MCF 10A (cell line): ENCODE measurements at places on chromosomes 2 and 18. TPM values are rescaled to one million over a fixed set of nuclear protein-coding genes. Genes with fewer than 3 reads are reported as not detected.

Gene CFAP221
- not detected in 2 replicates for total RNA-seq

Gene DPYSL5
- not detected in 2 replicates for total RNA-seq

Gene MBP
- total RNA-seq: 31.6 and 31.7 TPM in 2 replicates

Gene KLF7
- total RNA-seq: 40.1 and 51.8 TPM in 2 replicates

Gene CIDEA
- not detected in 2 replicates for total RNA-seq

Gene SIGLEC15
- total RNA-seq: not detected in 2 replicates

Gene TXNDC2
- total RNA-seq: not detected in 2 replicates

Gene CLEC4F
- total RNA-seq: not detected in 2 replicates

Gene RGPD3
- 0.20 TPM in 1 of 2 replicates, not detected in the other for total RNA-seq

Gene MAP3K19
- total RNA-seq: not detected in 2 replicates

- no peak for DNase-seq
These were observed 113.9 kb downstream of the CCDC85A start for GRCh38 chr2:56297671-56298070.

GRCh38 chr2:198874472-198874858, 583.3 kb downstream of the SATB2 start:
- DNase-seq: no peak

DNA sequence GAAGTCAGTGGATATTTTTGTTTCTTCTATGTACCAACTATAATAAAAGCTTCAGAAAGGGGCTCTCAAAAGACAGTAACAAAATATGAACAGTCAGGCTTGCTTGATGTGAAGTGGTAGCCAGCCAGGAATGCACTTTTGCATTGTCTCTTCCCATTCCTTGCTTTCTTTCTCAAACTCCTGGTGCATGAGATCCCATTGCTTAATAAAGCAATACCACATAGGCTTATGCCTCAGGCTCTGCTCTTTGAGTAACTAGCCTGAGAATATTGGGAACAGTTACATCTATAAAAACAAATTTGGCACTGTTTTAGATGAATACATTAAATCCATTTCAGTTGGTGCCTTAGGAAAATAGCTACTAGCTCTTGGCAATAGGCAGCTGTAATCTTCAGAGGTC, 62.6 kb upstream of the ST6GAL2 start:
- no peak for DNase-seq

DNA sequence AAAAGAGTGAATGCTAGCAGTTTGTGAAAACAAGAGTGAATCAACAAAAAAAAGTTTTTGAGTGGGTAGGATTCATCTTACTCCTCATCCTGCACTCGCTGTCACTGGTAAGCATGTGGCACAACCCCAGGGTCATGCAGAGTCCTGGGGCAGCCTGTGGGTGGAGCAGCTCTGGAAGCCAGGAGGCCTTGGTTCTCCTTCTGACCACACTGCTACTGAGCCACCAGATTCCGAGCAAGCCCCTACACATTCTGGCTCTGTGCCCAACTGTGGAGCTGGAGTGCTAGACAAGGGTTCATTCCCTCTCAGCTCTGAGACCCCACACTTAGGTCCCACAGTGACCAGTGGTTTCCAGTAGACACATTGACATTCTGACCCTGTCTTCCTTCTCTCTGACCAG, 670.6 kb downstream of the BCL11A start:
- DNase-seq: peak; percentile 71

- peak; percentile 91 for DNase-seq
These were observed 278.0 kb downstream of the NEDD4L start for GRCh38 chr18:58321986-58322385.

GRCh38 chr2:47373747-47374146, 29.2 kb upstream of the MSH2 start:
- DNase-seq: no peak

DNA sequence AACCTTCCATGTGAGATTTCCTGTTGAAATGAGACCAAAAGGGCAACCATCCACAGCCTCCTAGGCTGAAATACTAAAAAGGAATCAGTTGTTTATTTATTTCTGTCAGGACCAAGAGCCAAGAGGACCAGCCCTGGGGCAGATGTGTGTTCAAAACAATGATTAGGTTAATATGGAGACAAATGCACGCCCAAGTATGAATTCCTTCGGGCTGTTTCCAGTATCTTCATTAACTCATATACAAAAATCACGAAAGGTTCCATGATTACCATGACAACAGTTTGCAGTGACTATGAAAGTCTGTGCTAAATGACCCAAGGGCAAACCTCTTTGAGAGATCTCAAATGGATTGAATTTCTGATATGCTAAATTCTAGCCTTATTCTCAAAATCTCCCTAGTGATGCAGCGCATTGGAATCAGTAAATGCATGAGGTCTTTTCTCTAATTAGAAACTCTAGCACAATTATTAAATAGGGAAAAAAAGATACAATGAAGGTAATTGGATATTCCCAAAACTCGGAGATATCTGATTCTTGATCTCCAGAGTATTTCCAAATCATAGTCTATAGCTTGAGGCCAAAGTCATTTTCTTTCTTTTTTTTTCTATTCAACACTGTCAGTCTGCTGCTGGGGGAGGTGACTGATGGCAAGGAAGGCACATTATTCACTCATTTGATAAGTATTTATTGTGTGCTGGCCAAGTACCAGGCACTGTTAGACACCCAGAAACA, 35.6 kb downstream of the VIT start:
- DNase-seq: no peak

DNA sequence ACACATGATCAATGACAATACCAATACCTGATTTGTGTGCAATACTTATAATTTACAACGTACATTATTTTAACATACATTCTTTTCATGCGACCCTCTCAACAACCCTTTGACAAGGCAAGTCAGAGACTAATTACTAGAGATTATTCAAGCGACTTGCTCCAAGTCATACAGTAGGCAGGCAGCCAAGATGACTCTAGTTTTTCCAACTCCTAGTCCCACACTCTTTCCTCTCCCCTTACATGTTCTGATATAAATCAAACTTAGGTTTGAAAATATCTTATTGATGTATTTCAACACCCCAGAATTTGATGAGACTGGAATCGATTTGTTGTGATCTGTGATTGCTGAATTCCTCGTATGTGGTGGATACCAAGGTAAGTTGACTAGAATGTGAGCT, 8.0 kb upstream of the CYP27C1 start:
- no peak for DNase-seq

GRCh38 chr18:74869904-74870863, 272.5 kb downstream of the ZNF407 start:
- peak; percentile 7 for DNase-seq

- no peak for DNase-seq
These were observed 66.3 kb upstream of the SCG2 start for GRCh38 chr2:223668302-223668998.

DNA sequence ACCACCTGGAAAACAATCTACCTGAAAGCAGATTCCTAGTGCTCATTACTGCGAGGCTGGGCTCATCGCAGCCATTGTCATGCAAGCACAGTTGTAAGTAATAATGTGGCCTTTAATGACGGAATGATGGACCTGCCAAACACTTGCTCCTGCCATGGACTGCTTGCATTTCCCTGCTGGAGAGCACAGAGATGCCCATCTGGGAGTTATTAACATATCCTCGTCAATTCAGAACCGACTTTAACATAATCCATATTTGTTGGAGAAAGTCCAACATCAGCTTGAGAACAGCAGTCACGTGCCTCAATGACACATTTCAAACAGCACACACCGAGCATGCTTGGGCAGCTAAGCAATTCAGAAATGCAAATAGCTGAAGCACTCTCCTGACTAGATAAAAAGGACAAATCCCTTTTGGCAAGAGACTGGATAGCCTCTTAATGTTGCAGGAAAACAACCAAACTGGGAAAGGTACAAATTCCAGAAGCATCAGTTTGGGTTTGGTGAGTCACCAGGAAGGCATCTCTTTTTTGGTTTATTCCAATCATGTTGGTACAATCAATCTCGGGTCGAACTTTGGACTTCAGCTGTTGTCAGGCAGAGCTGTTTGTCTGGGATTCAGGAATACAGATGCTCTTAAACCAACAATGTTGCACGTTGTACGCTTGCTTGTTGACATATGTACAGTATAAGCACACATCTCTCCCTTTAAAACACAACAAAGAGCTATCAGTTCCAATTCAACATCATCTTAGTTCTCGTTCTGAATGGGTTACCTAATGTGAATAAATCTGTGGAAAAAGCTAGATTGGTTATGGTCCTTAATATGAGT, 395.8 kb downstream of the LNPK start:
- peak; percentile 1 for DNase-seq

- no peak for DNase-seq
These were observed 109.8 kb upstream of the CHRNA1 start for GRCh38 chr2:174874085-174874484.

- DNase-seq: no peak
These were observed 199.9 kb downstream of the MEIS1 start for GRCh38 chr2:66634784-66635183.

DNA sequence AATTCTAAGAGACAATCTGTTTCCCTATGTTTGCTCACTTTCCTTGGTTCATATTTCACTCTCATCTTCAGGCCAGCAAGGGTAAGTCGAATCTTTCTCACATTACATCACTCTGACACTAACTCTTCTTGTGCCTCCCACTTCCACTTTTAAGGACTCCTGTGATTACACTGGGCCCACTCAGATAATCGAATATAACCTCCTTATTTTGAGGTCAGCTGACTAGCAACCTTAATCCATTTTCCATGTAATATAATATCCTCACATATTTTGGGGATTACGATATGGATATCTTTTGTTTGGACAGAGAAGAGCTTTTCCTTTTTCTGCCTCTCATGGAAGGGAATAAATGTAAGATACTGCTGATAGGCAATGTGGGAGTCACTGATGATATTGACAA, 2015.7 kb upstream of the LRRTM1 start:
- no peak for DNase-seq

DNA sequence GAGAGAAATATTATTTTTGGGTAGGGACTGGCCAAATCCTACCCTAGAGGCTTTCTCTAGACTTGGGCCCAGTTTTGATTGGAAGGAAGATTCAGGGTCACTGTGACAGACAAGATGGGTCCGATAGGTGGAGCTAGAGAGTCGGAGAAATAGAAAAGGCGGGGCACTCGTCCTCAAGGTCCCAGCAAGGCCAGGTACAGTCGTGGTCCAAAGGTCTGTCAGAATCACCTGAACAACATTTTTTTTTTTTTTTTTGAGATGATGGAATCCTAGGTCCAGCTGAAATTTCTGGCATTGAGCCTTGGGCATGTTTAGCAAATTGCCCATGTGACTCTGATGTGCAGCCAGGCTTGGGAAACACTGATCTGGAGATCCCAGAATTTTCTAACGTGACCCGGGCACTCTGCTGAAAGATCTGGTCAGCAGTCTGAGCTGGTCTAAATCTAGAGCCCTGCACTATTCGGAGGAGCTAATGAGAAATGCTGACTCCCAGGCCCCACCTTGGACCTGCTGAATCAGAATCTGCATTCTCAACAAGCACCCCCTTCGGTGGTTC, 23.0 kb upstream of the NTSR2 start:
- peak; percentile 86 for DNase-seq

- DNase-seq: peak; percentile 72
These were observed 10.1 kb downstream of the RND3 start for GRCh38 chr2:150477347-150477746.

DNA sequence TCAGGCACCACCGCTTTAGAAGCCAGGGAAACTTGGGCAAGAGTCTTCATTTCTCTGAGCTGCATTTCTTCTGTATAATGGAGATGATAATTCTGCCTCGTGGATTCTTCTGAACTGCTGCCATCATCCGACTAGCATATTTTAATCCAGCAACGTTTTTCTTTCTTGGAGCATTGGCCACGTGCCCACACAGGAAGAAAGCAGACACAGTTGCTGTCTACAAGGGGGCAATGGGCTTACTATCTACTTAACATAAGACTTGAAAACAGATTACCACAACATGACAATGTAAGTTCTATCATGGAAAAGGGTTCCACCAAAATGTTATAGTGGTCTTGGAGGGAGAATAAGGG, 176.5 kb downstream of the FAM210A start:
- DNase-seq: no peak

- peak; percentile 2 for DNase-seq
These were observed 317.4 kb downstream of the NBAS start for GRCh38 chr2:15243762-15244161.

DNA sequence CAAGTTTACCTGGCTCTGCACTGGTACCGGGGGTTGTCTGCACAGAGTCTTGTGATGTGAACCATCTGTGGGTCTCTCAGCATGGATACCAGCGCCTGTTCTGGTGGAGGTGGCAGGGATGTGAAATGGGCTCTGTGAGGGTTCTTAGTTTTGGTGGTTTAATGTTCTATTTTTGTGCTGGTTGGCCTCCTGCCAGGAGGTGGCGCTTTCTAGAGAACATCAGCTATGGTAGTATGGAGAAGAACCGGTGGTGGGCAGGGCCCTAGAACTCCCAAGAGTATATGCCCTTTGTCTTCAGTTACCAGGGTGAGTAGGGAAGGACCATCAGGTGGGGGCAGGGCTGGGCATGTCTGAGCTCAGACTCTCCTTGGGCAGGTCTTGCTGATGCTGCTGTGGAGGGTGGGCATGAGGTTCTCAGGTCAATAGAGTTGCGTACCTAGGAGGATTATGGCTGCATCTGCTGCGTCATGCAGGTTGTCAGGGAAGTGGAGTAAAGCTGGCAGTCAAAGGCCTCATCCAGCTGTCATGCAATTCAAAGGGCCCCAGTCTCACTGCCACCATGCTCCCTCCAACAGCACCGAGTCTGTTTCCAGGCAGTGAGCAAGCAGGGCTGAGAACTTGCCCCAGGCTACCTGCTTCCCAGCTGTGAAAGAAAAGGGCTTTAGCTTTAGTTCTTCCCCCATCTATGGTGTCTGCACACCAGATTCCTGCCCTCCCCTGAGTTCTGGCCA, 278.0 kb downstream of the METTL4 start:
- DNase-seq: no peak

DNA sequence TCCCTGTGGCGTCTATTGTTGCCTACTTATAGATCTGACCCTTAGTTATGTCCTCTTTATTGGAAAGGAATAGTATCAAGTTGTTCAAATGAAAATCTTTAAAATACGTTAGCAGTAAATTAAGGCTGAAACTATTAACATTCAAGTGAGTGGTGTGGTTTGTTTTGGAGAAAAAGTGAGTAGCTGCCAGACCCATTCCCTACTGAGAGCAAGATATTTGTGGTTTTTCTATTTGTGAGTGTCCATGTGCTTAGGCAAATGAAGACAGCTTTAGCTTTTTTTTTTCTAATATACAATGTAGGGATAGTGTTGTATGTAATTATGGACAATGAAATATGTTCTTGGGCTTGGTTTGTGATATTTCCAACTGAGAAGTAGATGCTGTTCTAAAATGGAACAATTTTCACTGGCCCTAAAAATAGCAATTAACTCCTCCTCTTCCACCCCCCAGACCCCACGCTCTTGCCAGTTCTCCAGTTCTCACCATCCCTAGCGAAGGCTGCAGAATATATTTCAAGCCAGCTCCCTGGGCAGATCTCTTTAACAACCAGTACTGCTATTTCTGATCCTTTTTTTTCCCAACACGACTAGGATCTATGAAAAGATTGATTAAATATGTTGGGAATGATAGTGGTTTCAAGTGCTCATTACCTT, 83.1 kb downstream of the CCDC85A start:
- no peak for DNase-seq

GRCh38 chr18:55422456-55423180, 165.4 kb downstream of the TCF4 start:
- DNase-seq: no peak

GRCh38 chr2:240202586-240202985, 62.1 kb upstream of the OTOS start:
- DNase-seq: no peak

GRCh38 chr2:42055573-42056514, 8.0 kb downstream of the PKDCC start:
- DNase-seq: no peak
